ENCODE measurements at places on chromosomes 3 and 15.

DNA sequence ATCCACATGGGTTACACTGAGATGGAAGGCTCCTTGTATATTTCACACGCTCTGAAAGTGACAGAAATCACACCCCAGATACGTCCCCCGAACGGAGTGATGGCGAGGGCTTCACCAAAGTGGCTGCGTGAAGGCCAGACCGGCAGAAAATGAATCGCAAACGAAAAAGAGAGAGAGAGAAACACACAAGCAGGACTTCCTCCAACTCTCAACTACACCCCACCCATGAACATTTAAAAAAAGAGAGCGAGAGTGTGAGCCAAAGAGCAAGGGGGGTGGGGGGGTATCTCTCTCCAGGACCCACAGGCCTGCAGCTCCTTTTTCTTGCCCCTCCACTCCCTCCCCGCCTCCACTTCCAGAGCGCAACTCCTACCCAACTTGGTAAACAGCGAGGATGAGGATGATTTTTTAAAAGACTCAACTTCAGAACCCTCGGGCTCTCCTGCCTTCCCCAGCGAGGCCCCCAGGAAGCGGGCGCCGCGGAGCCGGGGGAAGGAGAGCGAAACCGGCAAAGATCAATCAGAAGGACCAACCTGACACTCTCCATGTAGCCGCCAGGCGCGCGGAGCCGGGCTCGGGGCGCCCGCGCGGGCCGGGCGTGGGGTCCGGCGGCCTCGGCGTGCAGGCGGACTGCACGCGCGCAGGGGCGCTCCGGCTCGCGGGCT is 519.1 kb downstream of the FOXP1 start:
- peak; percentile 83 for DNase-seq

DNA sequence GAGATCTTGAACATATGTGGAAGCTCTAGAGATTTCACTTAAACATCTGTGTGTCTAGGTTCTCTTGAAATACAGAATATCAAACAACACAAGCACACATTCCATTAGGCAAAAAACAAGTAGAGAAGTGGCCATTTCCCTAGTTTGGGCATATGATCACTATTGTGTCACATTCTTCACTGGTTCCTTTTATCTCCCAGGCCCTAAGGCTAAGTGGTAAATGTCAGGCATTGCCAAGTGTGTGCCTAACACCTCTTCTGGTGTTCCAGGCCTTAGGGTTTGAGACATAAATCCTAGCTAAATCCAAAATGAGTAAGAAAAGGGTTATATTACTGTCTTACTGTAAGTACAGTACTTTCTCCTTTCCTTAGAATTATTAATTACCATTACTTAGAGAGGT is 880.1 kb downstream of the PDCD6IP start:
- no peak for DNase-seq

- DNase-seq: no peak
Observed at GRCh38 chr3:89395456-89395855, 288.0 kb downstream of the EPHA3 start.

GRCh38 chr15:88932875-88933330 is 19.7 kb upstream of the MFGE8 start:
- DNase-seq: no peak

- no peak for DNase-seq
Observed at GRCh38 chr15:66505430-66505811, 295 bp downstream of the ZWILCH start.

- no peak for DNase-seq
Observed at GRCh38 chr3:150372722-150373121, 35.4 kb upstream of the TSC22D2 start.

DNA sequence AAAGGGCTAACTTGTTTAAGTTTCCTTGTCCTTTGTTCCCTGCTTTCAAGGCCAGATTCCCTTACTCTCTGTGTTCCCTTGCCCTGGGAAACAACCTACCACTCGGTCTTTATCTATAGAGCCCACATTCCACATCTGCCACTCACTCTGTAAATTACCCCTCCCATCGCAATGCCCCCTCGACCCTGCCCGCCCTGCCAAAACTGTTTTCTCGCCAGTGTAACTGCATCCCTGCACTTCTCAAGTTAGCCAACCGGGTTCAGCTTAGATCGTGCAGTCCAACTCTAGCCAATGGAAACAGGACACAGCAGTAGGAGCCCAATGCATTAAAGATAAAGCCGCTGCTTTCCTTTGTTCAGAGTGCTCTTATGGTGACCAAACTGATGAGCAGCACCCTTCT is 263.6 kb downstream of the TBL1XR1 start:
- no peak for DNase-seq

DNA sequence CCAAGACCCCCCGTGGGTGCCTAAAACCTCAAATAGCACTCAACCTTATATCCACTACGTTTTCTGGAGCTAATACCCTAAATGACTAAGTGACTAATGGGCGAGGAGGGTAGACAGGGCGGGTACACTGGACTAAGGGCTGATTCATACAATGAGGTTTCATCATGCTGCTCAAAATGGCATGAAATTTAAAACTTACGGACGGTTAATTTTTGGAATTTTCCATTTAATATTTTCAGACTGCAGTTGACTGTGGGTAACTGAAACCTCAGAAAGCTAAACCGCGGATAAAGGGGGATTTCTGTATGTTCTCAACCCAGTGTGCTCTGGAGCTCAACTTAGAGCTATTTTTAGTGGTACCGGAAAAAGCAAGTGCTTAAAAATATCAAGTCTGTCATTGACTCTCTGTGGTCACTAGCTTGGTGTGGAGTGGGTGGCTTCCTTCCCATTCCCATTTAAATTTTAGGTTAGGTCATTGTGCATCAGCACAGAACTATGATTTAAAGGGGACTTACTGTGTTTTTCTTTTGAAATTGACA is 72.9 kb downstream of the LRRC28 start:
- DNase-seq: no peak

DNA sequence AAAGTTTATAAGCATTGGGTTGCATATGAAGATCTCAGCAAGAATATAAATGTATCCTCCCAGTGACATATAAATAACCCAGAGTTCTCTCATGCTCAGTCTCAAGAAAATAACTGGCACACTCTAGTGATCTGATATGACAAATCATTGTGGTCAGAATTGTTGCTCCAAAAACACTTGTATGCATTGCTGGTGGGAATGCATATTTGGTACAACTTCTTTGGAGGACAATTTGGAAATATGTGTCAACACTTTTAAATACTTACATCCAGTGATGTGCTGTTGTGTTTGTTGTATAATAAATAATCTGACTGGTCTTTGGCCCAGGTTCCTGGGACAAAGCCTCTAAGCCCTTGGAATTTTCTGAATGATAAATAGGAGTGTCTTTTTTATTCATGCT is 66.7 kb upstream of the STT3B start:
- no peak for DNase-seq

GRCh38 chr15:60093273-60094067 is 89.4 kb downstream of the FOXB1 start:
- DNase-seq: no peak

DNA sequence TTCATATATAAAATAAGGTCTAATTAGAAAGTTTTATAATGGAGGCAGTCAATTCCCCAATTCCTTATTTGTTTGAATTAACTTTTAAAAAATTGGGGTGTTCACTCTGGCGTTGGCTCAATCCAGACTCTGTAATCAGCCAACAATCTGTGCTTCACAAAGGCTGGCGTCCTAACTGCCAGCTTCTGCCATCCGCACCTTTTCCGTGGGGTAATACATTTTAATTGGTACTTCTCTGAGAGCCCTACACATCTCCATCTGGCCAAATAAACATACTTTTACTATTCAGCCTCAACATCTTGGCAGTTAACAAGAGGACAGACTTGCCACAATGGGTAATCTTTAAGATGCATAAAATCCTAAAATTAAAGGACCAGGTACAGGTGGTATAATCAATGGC is 125.2 kb upstream of the CCNL1 start:
- DNase-seq: no peak

GRCh38 chr15:101191242-101191641 is 60.6 kb downstream of the CHSY1 start:
- no peak for DNase-seq

GRCh38 chr15:89003865-89004725 is 84.2 kb upstream of the ABHD2 start:
- DNase-seq: no peak

- no peak for DNase-seq
Observed at GRCh38 chr3:155352900-155353490, 59.5 kb upstream of the STRIT1 start.

- DNase-seq: no peak
Observed at GRCh38 chr15:48757661-48758060, 53.2 kb downstream of the CEP152 start.

DNA sequence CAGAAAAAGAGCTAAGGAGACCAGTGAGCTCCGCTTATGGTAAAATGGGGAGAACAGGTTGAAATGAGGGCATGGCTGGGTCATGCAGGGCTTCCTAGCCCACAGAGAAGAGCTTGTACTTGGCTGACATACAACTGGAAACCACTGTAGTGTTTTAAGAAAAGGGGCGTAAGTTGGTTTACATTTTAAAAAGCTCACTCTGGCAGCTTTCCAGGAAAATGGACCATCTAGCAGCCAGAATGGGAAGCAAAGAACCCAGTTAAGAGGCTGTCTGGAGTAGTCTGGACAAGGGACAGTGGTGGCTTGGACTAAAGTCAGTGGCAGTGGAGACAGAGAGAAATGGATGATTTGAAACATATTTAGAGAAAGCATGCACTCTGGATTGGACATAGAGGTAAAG is 1.9 kb downstream of the MORC1 start:
- DNase-seq: no peak

DNA sequence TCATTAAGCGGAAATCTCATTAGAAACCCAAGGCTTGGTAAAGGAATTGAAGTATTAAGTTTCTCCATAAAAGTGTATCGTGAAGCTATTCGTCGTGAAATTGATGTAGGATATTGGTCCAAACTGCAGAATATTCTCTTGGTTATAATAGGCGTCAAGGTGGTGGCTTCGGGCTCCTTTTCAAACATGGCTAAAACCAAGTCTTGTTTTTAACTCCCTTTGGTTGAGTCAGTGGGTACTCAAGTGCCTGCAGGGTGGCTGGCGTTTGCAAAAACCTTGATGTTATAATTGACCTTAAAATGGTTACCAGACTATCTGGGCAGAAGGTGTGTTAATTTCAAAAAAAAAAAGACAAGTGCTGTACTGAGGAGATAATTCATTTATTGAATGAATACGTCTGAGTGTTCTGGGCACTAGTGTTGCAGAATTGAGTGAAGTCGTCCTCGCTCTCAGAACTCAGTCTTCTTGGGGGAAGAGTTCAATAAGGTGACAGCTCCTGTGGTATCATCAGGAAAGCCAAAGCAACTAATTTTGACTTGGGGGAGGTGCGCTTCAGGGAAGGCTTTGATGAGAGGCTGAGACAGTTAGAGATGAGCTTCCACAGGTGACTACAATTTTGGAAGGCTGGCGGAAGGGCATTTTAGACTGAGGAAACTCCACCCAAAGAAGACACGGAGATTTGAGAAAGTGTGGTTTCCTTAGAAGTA is 1.5 kb downstream of the UBE2Q2 start:
- DNase-seq: no peak

GRCh38 chr3:52431459-52432223 is 13.3 kb downstream of the SEMA3G start:
- peak; percentile 16 for DNase-seq

DNA sequence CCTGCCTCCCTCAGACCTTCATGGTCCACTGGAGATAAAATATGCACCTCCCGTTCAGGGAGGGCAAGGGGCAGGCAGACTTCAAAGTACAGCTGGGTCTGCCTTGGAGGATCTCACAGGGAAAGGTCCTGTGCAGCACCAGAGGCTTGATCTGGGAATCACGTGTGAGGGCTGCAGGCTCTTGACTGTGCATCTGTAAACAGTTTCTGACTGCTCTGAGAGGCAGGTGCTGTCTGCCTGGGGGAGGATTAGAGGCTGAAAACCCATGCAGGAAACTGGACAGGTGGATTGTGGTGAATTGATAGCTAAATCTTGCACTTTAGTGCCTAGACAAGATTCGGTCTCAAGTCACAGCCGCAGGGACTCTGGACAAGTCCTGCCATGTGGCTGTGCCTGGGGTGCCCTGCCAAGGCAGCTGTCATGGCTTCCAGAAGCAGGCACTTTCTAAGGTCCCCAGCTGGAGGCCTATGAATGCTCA is 239.3 kb downstream of the EPHB1 start:
- no peak for DNase-seq

DNA sequence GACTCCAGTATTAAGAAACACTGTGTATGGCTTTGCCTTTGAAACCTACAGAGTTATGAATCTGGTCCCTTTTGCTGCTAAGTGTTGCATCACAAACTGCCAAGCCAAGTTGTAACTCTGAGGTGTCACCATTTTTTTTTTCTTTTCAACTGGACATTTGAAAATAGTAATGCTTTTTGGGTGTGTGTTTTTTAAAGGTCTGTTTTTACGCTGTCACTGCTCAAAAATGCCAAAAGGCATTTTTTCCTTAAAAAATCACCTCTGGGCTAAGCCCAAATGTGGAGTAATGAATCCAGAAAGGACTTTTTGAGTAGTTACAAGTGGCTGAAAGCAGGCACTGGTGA is 9.5 kb downstream of the SMAD3 start:
- no peak for DNase-seq

DNA sequence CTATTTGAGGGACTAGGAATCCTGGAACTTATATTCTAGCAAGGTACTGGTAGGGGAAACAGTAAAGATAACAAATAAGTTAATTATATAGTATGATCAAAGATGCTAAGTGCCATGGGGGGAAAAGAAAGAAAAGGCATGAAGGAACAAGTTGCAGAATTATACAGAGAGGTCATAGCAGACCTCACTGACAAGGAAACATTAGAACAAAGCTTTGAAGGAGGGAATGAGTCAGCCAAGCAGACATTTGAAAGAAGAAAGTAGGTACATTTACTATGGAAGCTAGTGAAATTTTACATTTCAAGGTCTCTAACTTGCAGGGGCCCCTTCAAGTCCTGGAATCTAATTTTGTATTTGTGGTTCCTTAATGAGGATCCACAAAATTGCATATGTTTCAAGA is 57.2 kb upstream of the TIPARP start:
- DNase-seq: no peak

- no peak for DNase-seq
Observed at GRCh38 chr15:26525096-26525495, 247.8 kb downstream of the GABRB3 start.

GRCh38 chr3:78978037-78978436 is 789.8 kb downstream of the ROBO1 start:
- DNase-seq: no peak

All from activated T-cell treated with anti-CD3 and anti-CD28 coated beads, Interleukin-2, amount 50 U/mL, for 24 hours (primary cell).